Stimulated activated CD4-positive, alpha-beta T cell treated with anti-CD3 and anti-CD28 coated beads, Interleukin-4, amount 100 ng/mL, for 4 hours (primary cell): ENCODE measurements at places on chromosomes 1 and 21.

GRCh38 chr1:243496187-243496646, 240.4 kb downstream of the SDCCAG8 start:
- DNase-seq: no peak

GRCh38 chr1:64693406-64693805, 51.5 kb upstream of the RAVER2 start:
- DNase-seq: no peak

DNA sequence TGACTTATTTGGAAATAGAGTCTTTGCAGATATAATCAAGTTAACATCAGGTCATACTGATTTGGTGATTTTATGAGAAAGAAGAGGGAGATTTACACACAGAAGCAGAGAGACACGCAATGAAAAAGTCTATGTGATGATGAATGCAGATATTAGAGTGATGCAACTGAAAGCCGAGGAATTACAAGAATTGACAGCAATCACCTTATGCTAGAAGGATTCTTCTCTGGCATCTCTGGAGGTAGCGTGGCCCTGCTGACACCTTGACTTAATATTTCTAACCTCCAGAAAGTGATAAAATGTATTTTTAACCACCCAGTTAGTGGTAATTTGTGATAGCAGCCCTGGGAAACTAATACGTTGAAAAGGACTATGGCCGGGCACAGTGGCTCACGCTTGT, 14.2 kb upstream of the CFH start:
- DNase-seq: no peak

DNA sequence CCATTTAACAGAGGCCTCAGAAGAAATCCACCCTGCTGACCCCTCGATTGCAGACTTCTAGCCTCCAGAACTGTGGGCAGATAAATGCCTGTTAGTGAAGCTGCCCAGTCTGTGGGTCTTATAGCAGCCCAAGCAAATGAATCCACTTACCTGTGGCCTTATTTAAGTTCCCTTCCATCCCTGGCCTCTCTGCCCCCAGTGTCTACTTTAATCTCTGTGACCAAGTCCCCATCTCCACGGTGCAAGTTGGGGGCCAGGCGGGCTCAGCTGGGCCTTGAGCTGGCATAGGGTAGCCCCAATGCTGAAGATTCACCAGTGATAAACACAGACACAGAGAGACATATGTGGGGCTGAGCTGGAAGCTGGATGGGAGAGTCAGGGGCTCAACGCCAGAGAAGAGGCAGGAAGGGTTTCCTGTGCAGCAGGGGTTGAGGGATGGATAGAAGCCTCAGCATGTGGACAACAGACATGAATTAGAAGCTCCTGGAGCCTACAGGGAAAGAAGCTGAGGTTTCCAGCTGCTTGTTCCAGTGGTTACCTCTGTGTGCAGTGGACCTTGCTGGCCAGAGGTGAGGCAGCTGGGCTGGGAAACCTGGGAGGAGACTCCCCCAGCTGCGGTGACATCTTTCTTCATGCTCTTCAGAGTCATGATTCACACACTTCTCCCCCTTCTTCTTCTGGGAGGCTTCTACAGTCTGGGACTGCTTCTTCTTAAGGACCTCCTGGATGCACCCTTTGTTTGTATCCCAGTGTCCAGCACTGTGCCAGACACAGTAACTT, 13.4 kb upstream of the B3GALT5 start:
- no peak for DNase-seq

DNA sequence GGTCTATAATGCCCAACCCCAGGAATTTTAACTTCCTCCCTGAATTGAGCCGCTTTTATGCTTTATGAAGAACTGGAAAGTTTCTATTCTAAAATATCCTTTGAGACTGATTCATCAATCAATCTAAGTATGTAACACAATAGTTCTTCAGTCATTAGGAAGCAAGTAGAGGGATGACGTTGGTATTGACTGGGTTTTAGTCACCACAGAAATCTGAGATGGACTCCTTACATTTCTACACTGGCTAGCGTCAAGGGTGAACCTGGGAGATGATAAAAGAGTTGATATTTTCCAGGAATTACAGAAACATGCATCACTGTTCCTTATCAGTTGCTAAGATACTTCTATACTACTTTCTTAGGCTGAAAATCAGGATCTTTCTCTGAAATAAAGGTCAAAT, 308.0 kb downstream of the HMCN1 start:
- DNase-seq: no peak

DNA sequence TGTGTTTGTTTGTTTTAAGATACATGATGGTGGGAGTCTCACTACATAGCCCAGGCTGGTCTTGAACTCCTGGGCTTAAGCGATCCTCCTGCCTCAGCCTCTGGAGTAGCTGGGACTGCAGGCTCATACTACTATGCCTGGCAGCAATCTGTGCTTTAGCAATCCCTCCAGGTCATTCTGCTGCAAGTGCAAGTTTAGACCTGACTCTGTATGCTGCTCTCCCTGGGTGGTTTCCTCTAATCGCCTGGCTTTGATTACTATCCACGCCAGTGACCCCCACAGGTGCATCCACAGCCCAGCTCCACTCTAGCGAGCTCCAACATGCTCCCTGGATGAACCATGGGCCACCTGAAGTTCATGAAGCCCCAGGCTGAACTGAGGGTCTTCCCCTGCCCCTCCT, 15.5 kb upstream of the PABPC4 start:
- no peak for DNase-seq

- no peak for DNase-seq
Measured at GRCh38 chr21:44966135-44967081, 26.6 kb downstream of the SLX9 start.
